Cortex of kidney (tissue), 1 donor: ENCODE measurements at places on chromosomes 6 and 20.

DNA sequence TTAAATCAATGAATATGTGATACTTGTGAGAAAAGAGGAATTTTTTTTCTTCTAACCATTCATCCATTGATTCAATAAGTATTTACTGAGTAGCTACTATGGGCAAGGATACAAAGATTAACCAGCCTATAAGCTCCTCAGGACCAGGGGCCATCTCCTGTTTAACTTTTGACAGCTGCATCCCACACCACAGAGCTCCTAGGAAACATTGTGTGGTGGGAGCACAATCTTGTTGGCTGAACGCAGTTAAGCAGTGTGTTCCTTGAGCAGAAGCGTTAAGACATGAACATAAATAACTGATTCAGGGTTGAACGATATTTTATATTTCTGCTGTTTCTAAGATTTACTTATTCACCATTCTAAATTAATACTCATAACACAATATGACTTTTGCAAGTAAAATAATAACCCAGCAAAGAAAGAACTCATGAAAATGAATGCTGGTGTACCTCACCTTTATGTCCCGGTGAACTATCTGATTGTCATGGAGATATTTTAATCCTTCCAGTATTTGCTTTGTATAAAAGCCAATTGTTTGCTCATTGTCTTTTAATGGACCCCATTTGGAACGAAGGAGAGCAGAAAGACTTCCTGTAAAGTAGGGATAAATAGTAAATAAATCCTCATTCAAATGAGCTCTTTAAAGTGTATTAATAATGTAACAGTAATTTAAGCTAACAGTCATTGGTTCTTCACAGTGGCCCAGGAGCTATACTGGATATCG lies 62.6 kb upstream of the MAP7 start:
- no peak for DNase-seq

- no peak for DNase-seq
These were observed 113.5 kb upstream of the HDAC2 start for GRCh38 chr6:114084327-114084890.

GRCh38 chr20:61775423-61775822 lies 290.3 kb downstream of the TAF4 start:
- no peak for DNase-seq

DNA sequence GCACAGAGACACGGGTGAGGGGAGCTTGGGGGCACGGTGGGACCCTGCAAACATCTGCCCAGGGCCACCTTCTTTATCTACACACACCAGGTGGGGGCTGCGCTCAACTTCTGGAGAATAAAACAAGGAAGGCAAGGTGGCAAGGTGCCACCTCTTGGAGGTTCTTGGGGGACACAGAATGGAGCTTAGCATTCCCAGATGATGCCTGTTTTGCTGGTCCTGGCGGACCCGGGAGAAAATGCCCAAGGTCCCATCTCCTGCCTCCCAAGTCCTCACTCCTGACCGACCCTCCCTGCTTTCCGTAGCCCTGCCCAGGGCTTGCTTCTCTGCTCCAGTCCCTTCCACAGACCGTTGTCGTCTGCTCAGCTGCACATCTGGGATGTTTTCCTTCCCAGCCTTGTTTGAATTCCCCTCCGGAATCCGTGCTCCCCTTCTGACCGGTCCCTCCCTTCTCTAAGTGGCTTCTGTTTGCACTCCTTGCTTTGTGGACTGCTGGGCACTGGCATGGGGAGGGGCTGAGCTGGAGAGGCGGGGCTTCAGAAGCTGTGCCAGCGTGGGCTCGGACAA lies 13.1 kb downstream of the ITPR3 start:
- no peak for DNase-seq
